MCF 10A (cell line): ENCODE measurements at places on chromosomes 7 and 10. TPM values are rescaled to one million over a fixed set of nuclear protein-coding genes. Genes with fewer than 3 reads are reported as not detected.
A peak's percentile ranks its signal among the peaks of the same experiment; 100 is the strongest.

DNA sequence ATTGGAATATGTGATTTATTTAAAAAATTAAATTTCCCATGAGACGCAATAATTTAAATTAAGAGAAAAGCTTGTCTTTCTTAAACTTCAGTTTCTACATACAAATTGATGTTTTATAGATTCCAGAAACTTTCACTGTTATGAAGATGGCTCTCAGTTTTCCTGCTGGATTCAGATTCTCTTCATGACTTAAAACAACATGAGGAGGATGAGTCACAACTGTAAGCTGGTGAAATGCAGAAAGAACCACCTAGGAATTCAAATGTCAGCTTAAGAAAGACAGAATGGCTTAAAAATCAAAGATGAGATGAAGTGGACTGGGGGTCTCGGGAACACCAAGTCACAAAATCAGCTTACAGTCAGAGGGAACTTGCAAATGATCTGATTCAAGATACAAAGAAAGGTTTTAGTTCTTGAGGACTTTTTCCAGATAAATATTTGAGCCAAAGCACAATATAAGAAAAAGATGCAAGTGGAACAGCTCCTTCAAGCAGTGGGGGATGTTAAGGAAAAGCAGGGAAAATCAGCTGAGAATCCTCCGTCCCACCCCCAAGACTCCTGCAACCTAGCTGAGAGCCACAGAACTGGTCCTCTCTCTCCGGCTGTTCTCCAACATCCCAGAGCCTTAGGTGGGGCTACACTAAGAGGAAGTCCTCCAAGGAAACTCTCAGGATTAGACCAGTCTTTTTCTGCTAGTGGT is 279.8 kb downstream of the KCNMA1 start:
- peaks cover 36% of the 10 kb centered on the region for H3K4me1 ChIP-seq
- DNase-seq, result peak; percentile 47
- no peak overlapping the region for H3K27ac ChIP-seq
- no peaks in the 10 kb centered on the region for H3K36me3 ChIP-seq

DNA sequence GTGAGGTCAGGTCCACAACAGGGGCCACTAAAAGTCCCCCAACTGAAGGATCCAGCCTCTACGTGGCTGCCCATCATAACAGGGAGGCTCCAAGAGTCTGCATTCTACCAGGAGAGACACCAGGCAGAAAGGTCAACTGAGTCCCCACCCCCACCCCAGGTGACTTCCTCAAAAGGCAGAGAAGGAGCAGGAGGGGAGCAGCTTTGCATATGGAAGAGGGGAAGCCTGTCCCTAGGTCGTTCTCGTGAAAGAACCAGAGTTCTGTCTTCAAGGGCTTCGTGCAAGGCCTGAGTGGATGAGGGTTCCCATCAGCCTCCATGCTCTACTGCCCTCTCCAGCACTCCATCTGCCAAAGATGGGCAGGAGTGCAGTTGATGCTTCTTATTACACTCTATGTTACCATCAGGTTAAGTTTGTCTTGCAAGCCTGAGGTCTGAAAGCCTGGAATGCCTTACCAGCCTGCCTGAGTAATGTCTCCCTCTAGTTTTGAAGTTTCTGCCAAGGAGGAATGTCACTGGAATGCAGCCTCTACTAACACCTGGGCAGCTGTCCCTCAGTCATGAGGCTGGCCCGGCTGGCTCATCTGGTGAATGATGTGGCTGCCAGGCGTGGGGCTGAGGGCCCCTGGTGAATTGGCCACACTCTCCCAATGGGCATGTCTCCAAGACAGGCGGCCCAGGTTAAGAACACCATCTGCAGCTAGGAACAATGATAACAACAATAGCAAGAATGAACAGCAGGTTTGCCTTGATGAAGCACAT is 54.3 kb upstream of the SMNDC1 start:
- peaks cover 53% of the 10 kb centered on the region for H3K4me1 ChIP-seq
- no peak overlapping the region for H3K27ac ChIP-seq
- H3K36me3 ChIP-seq, result no peaks in the 10 kb centered on the region
- DNase-seq, result peak; percentile 59
- H3K27me3 ChIP-seq, result no peaks in the 10 kb centered on the region
- H3K4me3 ChIP-seq, result no peak overlapping the region

DNA sequence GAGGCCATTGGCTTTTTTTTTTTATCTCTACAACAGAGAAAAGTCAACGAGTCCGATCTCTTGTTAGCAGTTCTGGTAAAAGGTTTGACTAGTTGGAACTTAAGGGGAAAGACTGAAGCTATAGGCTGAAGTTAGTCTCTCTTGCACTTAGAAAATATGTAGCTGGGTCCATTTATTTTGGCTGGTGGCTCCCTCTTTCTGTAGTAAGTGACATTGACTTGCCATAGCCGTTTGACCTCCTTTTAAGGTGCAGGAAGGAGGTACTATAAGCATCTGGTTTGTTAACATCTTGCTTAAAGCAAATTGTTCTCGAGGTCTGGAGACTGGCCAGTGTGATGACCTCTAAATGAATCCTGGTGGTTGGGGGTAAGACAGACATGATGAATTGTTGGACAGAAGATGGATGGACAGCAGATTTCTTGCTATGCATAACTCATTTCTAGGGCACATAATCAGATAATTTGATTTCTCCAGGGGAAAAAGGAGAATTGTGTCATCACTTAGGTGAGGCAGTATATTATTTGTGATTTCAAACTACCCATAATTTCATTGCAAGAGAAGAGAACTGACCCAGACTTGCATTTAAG is 356.3 kb upstream of the GALNT17 start:
- H3K36me3 ChIP-seq, result no peaks in the 10 kb centered on the region
- no peak overlapping the region for H3K27ac ChIP-seq
- H3K4me3 ChIP-seq, result no peak overlapping the region
- no peaks in the 10 kb centered on the region for H3K27me3 ChIP-seq
- no peak for DNase-seq

GRCh38 chr10:51405580-51406351 is 293.6 kb downstream of the CSTF2T start:
- H3K4me3 ChIP-seq, result no peak overlapping the region
- no peak overlapping the region for H3K27ac ChIP-seq
- H3K4me1 ChIP-seq, result peaks cover 5% of the 10 kb centered on the region
- H3K36me3 ChIP-seq, result no peaks in the 10 kb centered on the region

GRCh38 chr10:77643795-77644468 is 6.3 kb upstream of the KCNMA1 start:
- no peaks in the 10 kb centered on the region for H3K27me3 ChIP-seq
- H3K4me1 ChIP-seq, result peaks cover 12% of the 10 kb centered on the region
- no peak overlapping the region for H3K4me3 ChIP-seq
- no peak overlapping the region for H3K27ac ChIP-seq

DNA sequence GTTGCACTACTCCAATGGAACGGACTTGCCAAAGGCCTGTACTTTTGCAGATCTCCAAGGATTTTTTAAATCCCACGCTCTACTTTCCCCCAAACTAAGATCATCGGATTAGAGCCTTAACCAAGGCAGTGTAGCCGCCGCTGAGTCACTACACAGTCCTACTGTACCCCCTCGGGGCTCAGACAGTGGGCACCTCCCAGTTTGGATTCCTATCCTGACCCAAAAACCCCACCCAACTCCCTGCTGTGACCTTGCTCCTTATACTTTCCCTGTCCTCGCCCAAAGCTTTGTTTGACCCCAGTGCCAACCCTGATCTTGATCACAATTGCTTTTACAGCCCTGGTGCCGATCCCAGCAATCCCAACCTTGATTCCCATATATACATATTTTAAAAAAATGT is 17.5 kb upstream of the PLAU start:
- H3K4me1 ChIP-seq, result peaks cover 60% of the 10 kb centered on the region
- H3K27me3 ChIP-seq, result no peaks in the 10 kb centered on the region
- H3K27ac ChIP-seq, result peak overlapping the region; percentile 36
- H3K36me3 ChIP-seq, result no peaks in the 10 kb centered on the region
- peak; percentile 73 for DNase-seq
- no peak overlapping the region for H3K4me3 ChIP-seq

Gene DRGX
- not detected in 2 replicates for total RNA-seq

GRCh38 chr10:71263376-71263775 is 51.0 kb downstream of the UNC5B start:
- H3K36me3 ChIP-seq, result no peaks in the 10 kb centered on the region
- no peak for DNase-seq
- H3K27me3 ChIP-seq, result no peaks in the 10 kb centered on the region
- H3K27ac ChIP-seq, result peak overlapping the region; percentile 23
- no peak overlapping the region for H3K4me3 ChIP-seq
- peaks cover 48% of the 10 kb centered on the region for H3K4me1 ChIP-seq

DNA sequence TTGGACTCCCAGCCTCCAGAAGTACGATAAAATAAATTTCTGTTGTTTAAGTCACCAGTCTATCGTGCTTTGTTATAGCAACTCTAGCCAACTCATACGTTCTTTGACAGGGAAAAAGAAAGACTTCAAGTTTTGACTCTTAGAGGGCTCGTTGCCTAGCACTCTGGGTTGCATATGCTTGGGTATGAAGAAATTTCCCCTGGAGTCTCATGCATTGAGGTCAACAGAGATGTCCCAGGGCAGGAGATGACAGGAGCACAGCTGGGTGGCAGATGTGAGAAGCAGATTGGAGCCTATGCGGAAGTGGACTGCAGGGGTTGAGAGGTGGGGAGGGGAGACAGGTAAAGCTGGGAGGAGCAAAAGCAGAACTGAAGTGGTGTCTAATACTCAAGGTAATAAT is 63.3 kb upstream of the JAZF1 start:
- H3K27me3 ChIP-seq, result no peaks in the 10 kb centered on the region
- no peak overlapping the region for H3K4me3 ChIP-seq
- H3K27ac ChIP-seq, result no peak overlapping the region
- no peaks in the 10 kb centered on the region for H3K4me1 ChIP-seq
